ENCODE measurements at places on chromosomes 6 and 20. TPM values are rescaled to one million over a fixed set of nuclear protein-coding genes. Genes with fewer than 3 reads are reported as not detected.
A peak's percentile ranks its signal among the peaks of the same experiment; 100 is the strongest.

DNA sequence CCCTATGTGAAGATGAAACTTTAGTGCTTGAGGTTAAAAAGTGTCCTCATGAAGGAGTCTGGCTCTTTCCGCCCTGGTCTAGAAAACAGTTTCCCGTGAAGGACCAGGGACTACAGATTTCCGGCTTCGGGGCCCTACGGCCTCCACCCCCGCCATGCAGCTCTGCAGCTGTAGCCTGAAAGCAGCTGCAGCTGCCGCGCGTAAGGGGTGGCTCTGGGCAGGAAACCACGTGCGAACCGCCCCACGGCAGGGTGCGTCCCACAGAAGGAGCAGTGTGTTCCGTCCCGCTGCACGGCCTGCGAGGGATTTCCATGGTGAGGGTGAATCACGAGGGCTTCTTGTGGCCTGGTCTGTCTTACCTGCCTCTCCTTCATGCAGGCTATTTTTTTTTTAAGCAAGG lies 117.0 kb downstream of the ERMARD start:
- peak; percentile 65 for ATAC-seq

ELOVL4 gene
- 3.7 TPM for total RNA-seq

DNA sequence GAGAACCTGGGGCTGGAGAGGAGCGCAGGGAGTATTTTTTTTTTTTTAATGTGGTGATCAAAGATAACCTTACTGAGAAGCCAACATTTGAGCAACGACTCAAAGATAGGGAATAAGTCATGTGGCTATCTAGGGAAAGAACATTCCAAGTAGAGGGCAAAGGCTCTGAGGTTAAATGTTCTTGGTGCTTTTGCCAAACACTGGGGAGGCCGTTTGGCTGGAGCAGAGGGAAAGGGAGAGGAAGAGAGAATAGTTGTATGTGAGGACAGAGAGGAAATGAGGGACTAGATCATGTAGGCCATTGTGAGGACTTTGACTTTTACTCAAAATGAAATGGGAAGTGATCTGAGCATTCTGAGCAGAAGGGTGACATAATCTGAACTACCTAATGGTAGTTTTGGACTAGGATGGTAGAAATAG lies 27.8 kb downstream of the ACSS2 start:
- ATAC-seq, result no peak

SSR1 gene
- total RNA-seq, result 61.4 TPM

DNA sequence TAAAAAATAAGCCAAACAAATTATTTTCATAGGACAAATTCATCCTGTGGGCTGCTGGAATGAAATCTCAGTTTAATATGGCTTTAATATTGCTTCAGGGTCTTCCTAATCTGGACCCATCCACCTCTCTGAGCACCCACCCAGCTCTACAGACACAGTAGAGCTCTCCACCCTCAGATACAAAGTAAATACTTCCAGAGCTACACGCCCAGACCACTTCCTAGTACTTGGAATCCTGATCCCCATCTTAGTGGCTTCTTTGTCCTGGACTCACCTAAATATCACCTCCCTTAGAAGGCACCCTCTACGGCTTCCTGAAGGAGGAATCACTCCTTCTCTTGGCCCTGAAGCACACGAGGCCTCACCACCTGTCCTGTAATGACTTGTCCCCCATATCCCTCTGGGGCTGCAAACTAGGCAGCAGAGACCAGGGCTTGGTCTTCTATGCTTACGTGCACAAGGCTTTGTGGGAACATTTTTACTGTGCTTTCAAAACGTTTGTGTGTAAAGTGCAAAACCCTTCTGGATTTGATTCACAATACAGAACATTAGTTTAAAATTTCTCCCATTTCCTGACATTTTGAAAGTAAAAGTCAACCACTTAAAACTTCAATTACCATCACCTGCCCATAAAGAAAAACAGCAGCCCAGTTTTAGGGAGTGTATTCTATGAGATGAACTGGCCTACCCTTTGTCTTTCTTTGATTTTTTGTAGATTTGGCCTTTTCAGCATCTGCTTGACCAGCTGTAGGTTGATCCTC lies 2.4 kb downstream of the CTCFL start:
- no peak for ATAC-seq

DNA sequence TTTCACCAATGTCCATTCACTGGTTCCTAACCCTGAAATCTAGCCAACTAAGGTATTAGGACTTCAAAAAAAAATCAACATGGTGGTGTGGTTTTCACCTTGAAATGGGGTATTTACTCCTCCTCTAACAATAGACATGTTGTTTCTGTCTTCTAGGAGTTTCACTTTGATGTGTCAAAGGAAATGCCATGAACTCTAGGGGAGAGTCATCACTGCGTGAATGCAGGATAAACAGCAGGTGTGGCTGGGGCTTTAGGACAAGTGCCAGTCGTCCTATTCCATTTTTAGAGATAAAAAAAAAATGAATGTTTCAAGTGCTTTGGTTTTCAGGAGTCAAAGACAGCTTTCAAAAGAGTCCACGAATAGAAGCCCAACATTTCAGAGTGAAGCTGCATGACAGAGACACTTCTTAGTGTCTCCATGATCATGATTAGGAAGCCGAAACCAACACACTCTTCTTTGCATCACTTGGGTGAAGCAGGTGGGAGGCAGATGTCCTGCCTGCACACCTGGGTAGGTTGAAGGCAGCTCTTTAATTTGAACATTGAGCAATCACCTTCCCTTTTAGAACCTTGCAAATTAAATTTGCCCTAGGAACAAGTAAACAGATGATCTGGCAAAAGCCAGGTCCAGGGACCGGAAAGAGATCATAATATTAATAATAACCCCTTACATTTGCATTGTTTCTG lies 328.5 kb upstream of the PRDM1 start:
- no peak for ATAC-seq

ZC3H12D gene
- 1.9 TPM for total RNA-seq
